ENCODE measurements at places on chromosomes 5 and 9.

GRCh38 chr9:134431095-134431494 lies 104.8 kb downstream of the RXRA start:
- DNase-seq = no peak

- DNase-seq = no peak
Observed at GRCh38 chr5:52139888-52140615, 647.7 kb upstream of the ITGA1 start.

- DNase-seq = no peak
Observed at GRCh38 chr9:68672215-68672614, 32.8 kb upstream of the PIP5K1B start.

- DNase-seq = no peak
Observed at GRCh38 chr5:127092690-127093089, 19.4 kb upstream of the C5orf63 start.

- no peak for DNase-seq
Observed at GRCh38 chr5:100890461-100891008, 12.5 kb downstream of the ST8SIA4 start.

GRCh38 chr9:89417832-89418473 lies 80.0 kb downstream of the SEMA4D start:
- no peak for DNase-seq

DNA sequence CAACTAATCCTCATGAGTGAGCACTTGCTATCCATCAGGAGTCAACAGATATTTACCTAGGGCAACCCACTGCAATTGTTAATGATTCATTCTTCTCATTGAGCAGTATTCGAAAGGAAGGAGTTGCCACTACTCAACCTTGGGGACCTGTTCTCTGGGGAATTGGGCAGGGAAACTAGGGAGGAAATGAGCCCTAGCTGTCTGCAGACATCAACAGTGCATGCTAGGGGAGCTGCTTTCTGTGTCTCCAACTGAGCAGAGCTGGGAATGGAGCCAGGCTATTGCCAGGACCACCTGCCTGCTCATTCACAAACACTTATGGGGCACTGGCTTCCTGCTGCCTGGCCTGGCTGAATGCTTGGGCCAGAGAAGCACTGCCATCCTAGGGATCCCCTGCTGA lies 183.4 kb downstream of the TMEM38B start:
- no peak for DNase-seq

DNA sequence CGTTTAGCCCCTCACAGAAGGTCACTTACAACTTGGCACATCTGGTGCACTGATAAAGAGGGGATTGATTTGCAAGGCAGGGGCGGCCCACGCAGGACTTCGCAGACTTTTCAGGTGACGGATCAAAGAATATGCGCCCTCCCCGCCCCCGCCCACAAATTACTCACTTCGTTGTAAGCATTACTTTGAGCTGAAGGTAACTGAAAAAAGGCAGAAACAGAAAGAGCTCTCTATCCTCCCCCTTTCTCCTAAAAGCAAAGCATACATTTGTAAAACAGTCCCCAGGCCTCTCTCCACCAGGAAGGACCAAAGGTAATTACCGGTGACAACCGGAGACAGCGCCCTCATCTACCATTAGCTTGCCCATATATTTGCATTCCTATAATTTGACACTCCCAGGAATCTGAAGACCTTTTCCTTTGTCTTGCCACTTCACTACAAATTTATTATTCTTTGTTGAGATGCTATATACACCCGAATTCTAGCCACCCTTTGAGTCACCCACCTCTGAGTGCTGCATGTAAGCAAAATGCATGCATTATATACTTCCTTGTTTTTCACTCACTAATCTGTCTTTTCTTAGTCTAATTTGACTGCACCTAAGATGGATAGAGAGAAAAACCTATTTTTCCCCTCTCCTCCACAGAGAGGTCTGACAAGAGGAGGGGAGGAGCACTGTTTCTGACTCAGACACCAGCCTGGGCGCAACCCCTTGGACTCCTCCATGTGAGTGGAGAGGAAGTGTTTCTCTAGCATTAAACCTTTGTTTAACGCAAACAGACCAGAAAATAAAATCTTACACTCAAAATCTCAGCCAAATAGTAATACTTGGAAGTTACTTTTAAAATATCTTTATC lies 74.7 kb upstream of the SPIN1 start:
- DNase-seq = no peak

DNA sequence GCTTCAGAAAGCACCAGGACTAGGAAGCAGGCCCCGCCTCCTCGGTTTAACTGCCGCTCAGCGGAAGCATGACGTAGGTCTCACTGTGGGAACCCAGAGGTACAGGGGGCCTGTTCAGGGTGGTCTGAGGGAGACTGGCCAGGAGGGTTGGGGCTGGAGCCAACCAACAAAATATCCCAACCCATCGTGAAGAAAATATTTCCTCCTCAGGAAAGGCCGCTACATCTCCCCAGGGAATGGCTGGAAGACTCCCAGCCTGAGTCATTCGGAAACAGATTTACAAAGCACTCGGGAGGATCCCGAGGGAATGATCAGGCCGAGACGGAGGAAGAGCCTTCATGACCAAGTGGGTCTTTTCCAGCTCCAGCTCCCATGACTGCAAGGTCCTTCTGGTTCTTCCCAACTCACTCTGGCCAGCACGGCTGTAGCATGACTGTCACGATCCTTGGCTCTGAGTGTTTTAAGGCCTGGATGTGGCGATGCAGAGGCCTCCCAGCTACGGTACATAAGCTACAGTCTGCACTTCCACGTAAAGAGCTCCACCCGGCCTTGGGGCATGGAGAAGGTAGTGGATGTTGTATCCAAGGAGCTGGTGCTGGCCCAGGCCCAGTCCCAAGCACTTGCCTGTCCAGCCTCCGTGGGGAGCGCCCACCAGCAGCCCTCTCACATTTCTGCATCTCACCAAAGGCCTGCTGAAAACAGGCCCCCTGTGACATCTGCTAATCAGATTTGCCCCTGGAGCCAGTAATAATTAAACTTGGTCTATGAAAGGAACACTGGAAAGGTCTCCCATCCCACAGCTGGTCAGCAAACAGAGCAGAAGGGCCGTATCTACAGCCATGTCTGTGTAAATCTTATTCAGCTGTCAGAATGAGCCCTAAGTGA lies 100.6 kb downstream of the LHFPL2 start:
- no peak for DNase-seq

GRCh38 chr9:81717061-81717746 lies 27.9 kb upstream of the TLE1 start:
- DNase-seq = no peak

DNA sequence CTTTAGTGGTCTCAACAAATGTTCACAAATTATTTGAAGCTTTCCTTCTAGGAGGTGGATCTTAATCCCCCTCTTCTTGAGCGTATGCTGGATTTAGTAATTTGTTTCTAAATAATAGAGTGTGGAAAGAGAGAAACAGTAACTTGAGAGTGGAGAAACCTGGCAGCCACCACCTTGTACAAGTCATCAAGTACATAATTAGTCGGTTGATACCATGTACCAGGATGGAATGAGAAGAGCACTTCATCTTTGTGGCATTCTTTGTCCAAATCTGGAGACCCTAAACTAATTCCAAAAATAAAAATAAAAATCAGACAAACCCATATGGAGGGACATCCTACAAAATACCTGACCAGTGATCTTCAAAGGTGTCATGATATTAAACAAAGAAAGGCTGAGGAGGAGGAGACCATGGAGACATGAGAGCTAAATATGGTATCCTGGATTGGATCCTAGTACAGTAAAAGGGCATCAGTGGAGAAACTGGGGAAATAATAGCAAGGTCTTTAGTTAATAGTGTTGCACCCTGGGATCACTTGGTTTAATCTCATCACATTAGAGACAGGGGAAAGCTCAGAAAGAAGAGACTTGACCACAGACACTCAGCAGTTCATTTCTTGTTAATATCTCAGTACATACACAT lies 147.9 kb downstream of the ASTN2 start:
- no peak for DNase-seq

- DNase-seq = no peak
Observed at GRCh38 chr5:131209506-131210150, 38.9 kb downstream of the LYRM7 start.

DNA sequence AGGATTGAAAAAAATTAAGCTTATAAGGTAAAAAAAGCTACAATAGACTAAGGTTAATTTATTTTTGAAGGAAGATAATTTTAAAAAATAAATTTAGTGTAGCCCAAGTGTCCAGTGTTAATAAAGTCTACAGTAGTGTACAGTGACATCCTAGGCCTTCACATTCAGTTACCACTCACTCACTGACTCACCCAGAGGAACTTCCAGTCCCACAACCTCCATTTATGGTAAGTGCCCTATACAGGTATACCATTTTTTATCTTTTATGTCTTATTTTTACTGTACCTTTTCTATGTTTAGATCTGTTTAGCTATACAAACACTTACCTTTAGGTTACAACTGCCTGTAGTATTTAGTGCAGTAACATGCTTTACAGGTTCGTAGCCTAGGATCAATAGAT lies 79.8 kb upstream of the ZNF462 start:
- DNase-seq = no peak

DNA sequence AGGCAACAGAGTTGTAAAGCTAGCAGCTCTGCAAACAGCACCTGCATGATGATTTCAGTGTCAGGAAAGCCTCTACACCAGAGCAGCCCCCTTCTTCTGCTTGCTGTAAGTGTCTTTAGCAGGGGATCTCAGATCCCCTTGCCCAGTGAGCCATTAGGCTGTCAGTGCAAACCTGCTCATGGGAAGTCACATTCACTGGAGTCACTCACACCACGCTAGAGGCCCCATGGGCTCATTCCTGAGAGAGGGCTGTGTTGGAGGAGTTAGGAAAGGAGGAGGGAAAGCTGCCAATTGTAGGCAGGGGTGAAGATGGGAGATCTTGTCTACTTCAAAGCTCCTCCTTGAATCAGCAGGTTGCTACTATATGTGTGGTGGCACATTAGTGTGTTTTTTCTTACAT lies 275.2 kb downstream of the SMARCA2 start:
- no peak for DNase-seq

GRCh38 chr5:74286734-74287695 lies 353.5 kb downstream of the ENC1 start:
- no peak for DNase-seq

DNA sequence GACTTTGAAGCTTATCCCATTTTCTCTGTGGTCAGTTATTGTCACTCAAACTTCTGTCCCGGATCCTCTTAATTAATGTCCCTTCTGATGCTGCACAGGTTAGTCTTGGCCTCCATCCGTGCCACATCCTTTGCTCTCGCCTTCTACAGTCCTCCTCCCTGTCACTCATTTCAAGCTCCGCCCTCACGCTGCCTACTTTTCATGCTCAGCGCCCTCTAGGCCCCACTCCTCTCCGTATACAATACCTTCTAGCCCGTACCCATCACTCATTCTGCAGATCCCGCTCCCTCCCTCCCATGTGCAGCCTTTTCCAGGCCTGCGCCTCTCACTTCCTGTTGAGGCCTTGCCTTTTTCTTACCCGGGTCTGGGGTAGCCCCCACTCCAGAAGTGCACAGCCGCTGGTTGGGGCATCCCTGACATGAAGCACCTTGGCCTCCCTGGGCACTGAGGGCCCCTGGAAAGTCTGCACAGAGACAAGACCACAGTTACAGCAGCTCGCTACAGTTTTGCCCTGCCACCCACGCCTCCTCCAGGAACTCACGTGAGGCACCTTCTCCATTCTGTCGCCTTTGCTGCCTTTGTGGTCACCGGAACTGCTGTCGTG lies 88.5 kb upstream of the SLC25A48 start:
- DNase-seq = no peak

GRCh38 chr5:57738301-57738700 lies 255.7 kb upstream of the ACTBL2 start:
- DNase-seq = no peak

GRCh38 chr9:70935856-70936255 lies 185.6 kb downstream of the TRPM3 start:
- DNase-seq = no peak

DNA sequence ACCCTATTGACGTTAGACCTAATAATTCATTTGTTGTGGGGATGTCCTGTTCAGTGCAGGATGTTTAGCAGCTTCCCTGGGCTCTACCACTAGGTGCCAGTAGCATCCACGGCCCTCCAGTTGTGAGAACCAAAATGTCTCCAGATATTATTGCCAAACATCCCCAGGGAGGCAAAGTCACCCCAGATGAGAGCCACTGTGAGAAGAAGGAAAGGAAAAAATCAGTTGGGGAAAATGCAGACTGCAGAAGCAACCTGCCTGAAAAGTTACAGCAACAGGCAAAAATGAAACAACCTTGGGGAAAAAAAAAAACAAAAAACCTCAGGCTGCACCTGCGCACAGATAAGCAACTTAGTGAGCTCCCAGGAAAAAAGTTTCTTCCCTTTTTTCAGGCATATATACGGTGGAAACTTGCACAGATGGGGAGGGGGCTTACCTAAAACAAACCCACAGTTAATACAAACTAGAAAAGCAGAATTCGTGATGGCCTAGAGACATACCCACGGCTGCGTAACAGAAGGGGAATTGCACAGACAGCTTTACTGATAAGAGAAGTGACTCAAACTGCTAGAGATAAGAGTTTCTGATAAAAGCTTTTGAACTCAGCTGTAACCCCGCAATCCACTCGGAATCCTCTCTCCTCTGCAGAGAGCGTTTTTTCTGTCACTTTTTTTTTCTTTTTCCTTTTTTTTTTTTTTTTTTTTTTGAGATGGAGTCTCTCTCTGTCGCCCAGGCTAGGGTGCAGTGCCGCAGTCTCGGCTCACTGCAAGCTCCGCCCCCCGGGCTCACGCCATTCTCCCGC lies 29.8 kb upstream of the FBP1 start:
- DNase-seq = no peak

GRCh38 chr9:35112257-35113020 lies 3.2 kb downstream of the ATOSB start:
- DNase-seq = no peak

- DNase-seq = peak; percentile 35
Observed at GRCh38 chr5:151086905-151087360, 6.1 kb upstream of the TNIP1 start.

- DNase-seq = no peak
Observed at GRCh38 chr5:145341842-145342241, 493.3 kb downstream of the PRELID2 start.

DNA sequence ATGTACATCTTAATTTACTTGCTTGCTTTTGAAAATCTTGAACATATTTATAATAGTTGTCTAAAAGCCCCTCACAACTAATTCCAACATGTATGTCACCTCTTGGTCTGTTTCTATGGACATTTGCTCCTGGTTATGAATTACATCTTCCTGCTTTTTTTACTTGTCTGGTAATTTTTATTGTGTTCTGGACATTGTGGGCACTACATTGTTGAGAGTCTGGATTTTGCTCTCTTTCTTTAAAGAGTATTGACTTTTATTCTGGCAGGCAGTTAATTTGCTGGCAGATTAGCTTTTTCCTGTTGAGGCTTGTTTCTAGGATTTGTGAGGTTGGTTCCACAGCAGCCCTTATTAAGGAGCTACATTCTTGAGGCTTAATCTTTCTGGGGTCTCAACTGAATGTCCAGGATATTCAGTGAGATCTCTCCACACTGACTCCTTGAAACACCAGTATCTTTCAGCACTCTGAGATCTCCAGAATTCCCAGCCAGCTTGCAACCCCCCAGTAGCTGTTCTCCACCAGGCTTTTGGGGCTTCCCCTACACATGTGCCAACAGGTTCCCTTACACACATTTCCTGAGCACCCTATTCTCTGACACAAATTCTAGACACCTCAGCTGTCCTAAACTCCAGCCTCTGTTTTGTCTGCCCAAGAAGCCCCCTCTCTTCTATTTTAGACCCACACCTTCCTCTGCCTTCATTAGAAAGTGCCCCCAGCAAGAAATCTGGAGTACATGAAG lies 27.4 kb downstream of the KIAA1191 start:
- no peak for DNase-seq

- no peak for DNase-seq
Observed at GRCh38 chr5:30368064-30368463, 825.4 kb upstream of the CDH6 start.

GRCh38 chr9:112554516-112554915 lies 67.9 kb downstream of the KIAA1958 start:
- no peak for DNase-seq

GRCh38 chr9:13919401-13919800 lies 394.5 kb downstream of the NFIB start:
- no peak for DNase-seq

Measured in stimulated activated CD8-positive, alpha-beta memory T cell treated with anti-CD3 and anti-CD28 coated beads, Interleukin-15, amount 100 ng/mL, for 1 hour (primary cell).